ENCODE measurements at places on chromosomes 12 and 14.

DNA sequence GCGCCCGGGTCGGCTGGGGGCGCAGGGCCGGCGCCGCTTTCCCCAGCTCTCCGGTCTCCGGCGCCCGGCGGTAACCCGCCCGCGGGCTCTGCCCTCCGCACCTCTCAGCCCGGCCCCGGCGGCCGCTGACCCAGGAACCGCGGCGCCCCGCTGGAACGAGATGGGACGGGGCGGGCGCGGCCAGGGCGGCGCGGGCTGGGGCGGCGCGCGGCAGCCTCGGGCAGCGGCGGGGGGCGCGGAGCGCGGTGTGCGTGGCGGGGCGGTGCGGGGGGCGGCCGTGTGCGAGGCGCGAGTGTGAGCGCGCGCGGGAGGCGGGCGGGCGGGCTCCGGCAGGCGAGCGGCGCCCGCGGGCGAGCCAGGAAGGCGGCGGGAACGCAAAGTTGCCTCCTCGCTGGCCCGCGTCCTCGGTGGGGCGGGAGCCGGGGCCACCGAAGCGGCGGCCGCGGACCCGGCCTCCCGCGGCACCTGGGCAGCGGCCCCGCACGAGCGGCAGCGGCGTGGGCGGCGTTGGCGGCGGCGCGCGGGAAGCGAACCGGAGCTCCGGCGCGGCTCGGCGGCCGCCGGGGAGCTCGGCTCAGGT is 671 bp upstream of the DIO3 start:
- no peak for DNase-seq

DNA sequence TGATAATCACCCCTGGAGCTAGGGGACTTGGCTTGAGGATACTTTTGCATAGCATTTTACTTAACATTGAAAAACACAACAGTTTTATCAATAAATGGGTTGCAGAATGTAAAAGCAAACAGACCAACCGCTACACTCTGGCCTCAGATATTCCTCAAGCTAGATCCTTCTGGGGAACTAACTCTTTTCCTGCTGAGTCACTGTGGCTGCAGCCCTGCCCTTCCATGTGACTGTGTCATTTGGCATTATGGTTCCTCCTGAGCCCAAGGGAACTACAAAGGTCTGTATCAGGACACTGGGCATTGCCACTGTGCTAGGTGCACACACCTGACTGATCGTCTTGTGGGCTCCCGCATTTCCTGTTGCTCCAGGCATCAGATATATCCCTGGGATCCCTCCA is 56.6 kb downstream of the TTC9 start:
- DNase-seq = no peak

- no peak for DNase-seq
Observed at GRCh38 chr12:87171356-87171755, 857.8 kb downstream of the C12orf50 start.

DNA sequence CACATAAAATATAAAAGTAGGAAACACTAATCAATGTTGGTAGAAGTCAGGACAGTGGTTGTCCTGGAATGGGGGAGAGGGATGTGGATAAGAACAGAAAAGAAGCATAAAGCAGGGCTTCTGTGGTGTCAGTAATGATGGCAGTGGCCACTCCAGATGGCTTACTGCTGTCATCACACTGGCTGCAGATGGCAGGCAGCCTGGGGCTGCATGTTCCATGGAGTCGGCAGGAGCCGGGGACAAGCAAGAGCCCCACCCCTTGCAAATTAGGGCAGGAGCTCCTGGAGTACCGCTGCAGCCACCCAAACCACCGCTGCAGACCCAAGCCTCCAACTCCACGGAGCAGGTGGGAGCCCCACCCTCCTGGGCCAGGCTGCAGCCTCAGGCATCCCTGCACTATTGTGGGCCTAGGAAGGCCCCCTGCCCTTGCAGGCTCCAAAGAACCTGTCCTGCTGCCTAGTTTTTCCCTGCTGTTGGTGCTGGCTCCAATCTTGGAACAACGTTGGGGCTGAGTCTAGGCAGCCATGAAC is 28.8 kb upstream of the SLC5A8 start:
- no peak for DNase-seq

DNA sequence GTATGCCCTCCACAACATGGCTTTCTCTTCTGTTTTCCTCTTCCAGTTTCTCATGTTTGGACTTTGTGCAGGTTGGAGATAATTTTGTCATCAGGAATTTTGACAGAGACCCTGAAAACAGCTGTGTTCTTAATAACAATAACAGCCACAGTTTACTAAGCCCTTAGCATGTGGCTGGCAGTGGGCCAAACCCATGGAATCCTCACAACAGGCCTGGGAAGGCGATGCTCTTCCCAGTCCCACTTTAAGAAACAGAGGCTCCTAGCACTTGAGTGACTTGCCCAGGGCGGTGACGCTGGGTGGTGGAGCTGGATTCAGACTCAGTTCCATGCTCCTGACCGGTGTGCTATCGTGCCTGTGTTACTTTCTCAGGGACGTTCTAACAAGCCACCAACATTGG is 20.1 kb upstream of the PLEKHG3 start:
- DNase-seq = no peak

GRCh38 chr12:15627995-15628945 is 160.9 kb downstream of the EPS8 start:
- DNase-seq = no peak

Data from activated CD4-positive, alpha-beta T cell treated with anti-CD3 and anti-CD28 coated beads, Interleukin-2, amount 10 ng/mL, durations not matched to agents 7 days and 5 days (primary cell).